ENCODE measurements at places on chromosomes 6 and 20. TPM values are rescaled to one million over a fixed set of nuclear protein-coding genes. Genes with fewer than 3 reads are reported as not detected.

Gene IL17F
- not detected for total RNA-seq

Gene SAMD3
- 0.19 TPM for total RNA-seq

Gene SNAP91
- total RNA-seq = 2.3 TPM

Gene TP53TG5
- total RNA-seq = 1.2 TPM

Gene TNNC2
- 0.43 TPM for total RNA-seq

Gene FAM217A
- not detected for total RNA-seq

Data from Right ventricle myocardium superior (tissue), 1 donor.